ENCODE measurements at places on chromosomes 11 and 22.

DNA sequence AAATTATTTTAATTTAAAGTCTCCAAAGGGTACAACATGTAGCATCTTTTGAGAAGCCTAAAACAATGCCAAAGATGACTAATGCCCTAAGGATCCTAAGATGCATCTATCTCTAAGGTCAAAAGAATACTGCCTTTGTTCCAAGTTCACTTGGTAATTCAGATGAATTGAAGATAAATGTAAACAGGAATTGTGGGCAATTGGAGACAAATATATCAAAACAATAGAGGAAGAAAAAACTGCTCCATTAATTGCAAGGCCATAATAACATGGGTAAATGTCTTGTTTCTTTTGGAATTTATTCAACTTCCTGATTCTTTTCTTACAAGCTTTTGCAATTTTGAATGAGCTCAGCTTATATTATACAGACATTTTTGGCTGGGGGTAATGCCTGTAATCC, 338.6 kb downstream of the TTC28 start:
- no peak for DNase-seq

GRCh38 chr11:64007629-64008282, 21.5 kb downstream of the OTUB1 start:
- no peak for DNase-seq

- no peak for DNase-seq
Observed at GRCh38 chr11:48004456-48004855, 24.1 kb downstream of the PTPRJ start.

GRCh38 chr22:32636884-32637283, 162.3 kb downstream of the FBXO7 start:
- no peak for DNase-seq

- peak; percentile 94 for DNase-seq
Observed at GRCh38 chr11:1852877-1853276, at the start of gene LSP1. TSS of gene LSP1 (plus strand) at chr11:1853084. CDS start at chr11:1853145, 61 bp downstream.

GRCh38 chr11:100247704-100248103, 439.4 kb upstream of the ARHGAP42 start:
- no peak for DNase-seq

DNA sequence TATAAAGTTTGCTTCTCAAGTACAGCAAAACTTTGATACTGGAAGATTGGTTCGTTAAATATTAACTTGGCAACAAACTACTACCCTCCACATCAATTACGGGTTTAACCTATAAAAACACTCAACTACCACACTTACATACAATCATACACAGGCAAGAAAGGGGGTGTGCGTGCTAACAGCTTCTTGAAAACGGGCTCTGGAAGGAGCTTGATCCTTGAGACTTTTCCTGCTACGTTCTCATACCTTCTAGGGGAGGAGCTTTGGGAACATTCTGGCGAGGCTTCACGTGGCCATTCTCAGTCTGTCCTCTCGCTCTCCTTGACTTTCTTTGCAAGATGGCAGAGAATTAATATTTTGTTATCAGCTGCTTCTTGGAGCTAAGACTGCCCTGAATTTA, 6.8 kb upstream of the ESAM start:
- DNase-seq, result no peak

All from NB4 (cell line).